ENCODE measurements at places on chromosomes 6 and 20.

- no peak for DNase-seq
Measured at GRCh38 chr20:45892828-45893500, 1.8 kb downstream of the CTSA start.

DNA sequence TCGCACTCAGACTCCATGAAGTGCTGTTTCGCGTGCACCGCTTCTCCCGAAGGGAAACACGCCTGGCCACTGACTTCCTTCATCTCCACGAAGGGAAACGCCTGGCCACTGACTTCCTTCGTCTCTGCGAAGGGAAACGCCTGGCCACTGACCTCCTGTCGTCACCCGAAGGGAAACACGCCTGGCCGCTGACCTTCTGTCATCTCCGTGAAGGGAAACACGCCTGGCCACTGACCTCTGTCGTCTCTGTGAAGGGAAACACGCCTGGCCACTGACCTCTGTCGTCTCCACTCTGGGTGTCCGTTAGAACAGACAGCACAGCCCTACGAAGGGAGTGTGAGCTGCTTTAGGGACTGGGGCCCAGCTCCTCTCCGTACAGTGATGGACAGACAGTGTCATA is 17.1 kb upstream of the ADRM1 start:
- DNase-seq: no peak

GRCh38 chr6:28567506-28567905 is 41.8 kb downstream of the GPX5 start:
- no peak for DNase-seq

DNA sequence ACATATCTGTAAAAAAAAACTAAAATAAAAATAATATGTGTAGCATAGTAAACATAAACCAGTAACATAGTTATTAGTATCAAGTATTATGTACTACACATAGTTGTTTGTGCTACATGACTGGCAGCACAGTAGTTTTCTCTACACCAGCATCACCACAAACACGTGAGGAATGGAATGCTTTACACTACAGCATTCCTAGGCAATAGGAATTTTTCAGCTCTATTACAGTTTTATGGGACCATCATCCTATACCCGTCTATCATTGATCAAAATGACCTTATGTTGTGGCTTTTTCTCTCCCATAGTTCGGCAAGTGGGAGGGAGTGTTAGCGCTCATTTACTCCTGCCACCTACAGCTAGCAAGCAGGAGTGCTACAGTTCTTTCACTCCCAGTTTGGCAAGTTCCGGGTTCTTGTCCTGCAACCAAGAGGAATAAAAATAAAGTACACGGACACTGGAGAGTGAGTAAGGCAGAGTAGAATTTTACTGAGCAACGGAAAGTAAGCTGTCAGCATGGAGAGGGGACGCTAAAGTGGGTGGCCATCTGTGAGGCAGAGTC is 196.8 kb upstream of the HSF2 start:
- DNase-seq: no peak

GRCh38 chr6:14380901-14381828 is 263.6 kb downstream of the CD83 start:
- no peak for DNase-seq

Measured in mammary epithelial cell (primary cell).